ENCODE measurements at places on chromosomes 3 and 15. TPM values are rescaled to one million over a fixed set of nuclear protein-coding genes. Genes with fewer than 3 reads are reported as not detected.

The COL6A5 gene
- total RNA-seq, result not detected

The ECE2 gene
- 2.3 TPM for total RNA-seq

The CD96 gene
- total RNA-seq, result 2.3 TPM

The METTL6 gene
- total RNA-seq, result 14.7 TPM

DNA sequence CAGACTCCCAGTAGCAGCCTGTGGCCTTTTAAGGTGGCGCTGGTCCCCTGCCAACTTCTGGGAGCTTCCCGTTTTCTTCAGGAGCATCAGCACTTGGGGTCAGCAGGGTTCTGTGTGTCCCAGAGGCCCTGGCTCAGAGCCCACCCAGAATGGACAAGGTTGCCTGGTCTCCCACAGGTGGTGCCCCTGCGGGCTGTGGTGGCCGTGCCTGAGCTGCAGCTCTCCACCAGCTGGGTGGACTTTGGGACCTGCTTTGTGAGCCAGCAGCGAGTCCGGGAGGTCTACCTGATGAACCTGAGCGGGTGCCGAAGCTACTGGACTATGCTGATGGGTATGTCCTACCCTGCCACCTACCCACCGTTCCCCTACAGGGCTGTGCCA, 15.5 kb downstream of the ACAA1 start:
- H3K4me1 ChIP-seq, result peaks cover 6% of the 10 kb centered on the region
- no peak overlapping the region for H3K4me3 ChIP-seq

GRCh38 chr15:31106495-31107300, 5.2 kb upstream of the TRPM1 start:
- H3K4me1 ChIP-seq, result no peaks in the 10 kb centered on the region
- H3K27ac ChIP-seq, result no peak overlapping the region
- DNase-seq, result no peak
- no peaks in the 10 kb centered on the region for H3K27me3 ChIP-seq
- no peaks in the 10 kb centered on the region for H3K36me3 ChIP-seq

DNA sequence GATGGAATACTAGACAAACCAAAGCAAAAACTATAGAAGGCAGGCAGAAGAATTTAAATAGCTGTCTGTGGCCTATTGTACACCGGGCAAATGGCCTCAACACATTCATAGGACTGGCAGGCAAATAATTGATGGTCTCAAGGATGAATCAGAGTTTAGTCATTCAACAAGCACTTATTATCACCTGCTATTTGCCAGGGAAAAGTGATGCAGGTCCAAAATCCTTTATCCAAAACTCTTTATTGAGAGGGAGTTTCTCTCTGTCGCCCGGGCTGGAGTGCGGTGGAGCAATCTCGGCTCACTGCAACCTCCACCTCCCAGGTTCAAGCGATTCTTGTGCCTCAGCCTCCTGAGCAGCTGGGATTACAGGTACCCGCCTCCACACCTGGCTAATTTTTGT, 2.3 kb downstream of the EIF2AK4 start:
- peaks cover 24% of the 10 kb centered on the region for H3K4me1 ChIP-seq
- peaks cover 17% of the 10 kb centered on the region for H3K36me3 ChIP-seq
- H3K4me3 ChIP-seq, result no peak overlapping the region
- no peak overlapping the region for H3K27ac ChIP-seq
- no peak for DNase-seq

DNA sequence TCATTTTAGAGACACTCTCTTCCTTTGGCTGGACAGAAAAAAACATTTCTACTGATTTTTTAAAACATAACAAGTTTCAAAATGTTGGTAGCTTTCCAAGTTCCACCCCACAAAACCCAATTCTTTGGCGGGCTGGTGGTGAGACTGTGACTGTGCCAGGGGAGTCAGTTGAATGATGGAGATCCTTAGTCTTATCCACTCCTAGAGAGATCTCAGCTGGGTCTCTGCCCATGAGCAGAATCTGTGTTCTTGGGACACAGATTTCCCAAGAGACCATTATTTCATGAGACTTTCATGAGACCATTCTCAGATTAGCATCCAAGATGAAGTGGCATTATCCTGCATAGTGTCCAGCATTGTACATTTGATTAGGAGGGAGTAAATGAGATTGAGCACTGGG, 135.1 kb upstream of the NPHP3 start:
- no peaks in the 10 kb centered on the region for H3K27me3 ChIP-seq
- H3K27ac ChIP-seq, result no peak overlapping the region
- no peaks in the 10 kb centered on the region for H3K4me1 ChIP-seq
- DNase-seq, result no peak
- no peaks in the 10 kb centered on the region for H3K36me3 ChIP-seq
- H3K4me3 ChIP-seq, result no peak overlapping the region

DNA sequence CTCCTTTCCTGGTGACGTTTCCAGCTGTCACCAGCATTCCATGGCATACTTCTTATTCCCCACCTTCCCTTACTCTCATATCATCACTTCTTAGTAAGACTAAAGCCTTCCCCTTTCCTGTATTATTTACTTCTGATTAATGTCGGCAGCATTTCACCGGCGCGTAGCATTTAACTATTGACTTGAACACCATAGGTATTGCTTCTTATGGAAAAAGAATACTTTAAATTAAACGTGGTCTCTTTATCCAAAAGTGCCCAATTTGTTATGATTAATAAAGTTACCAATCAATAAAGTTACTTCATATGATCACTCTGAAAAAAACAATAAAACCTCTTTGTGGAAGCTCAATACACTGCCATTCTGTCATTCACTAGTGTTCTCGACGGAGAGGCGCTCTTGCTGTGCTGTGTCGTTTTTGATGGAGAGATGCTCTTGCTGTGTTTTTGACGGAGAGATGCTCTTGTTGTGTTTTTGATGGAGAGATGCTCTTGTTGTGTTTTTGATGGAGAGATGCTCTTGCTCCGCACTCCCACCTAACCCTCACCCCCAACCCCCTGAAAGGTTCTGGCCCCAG, 165.0 kb downstream of the XXYLT1 start:
- no peaks in the 10 kb centered on the region for H3K4me1 ChIP-seq
- no peaks in the 10 kb centered on the region for H3K27me3 ChIP-seq
- no peaks in the 10 kb centered on the region for H3K36me3 ChIP-seq
- DNase-seq, result no peak

GRCh38 chr15:38535491-38536200, 29.0 kb downstream of the RASGRP1 start:
- H3K27ac ChIP-seq, result no peak overlapping the region
- H3K36me3 ChIP-seq, result no peaks in the 10 kb centered on the region
- DNase-seq, result no peak
- no peak overlapping the region for H3K4me3 ChIP-seq
- H3K27me3 ChIP-seq, result no peaks in the 10 kb centered on the region
